ENCODE measurements at places on chromosomes 11 and 22.

DNA sequence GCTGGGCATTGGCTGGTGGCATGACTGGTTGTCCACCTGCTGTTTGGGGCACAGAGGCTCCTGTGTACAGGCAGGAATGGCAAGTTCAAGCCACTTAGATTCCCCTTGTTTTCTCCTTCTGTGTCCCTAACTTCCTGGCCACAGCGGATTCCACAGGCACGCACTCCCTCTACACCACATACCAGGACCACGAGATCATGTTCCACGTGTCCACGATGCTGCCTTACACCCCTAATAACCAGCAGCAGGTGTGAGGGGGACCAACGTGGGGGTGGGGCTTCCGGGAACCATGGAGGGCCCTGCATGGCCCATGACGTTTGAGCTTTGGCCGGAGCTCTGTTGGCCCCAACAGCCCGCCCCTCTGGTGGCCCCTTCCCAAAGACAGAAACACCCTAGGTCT, 7.8 kb downstream of the SIPA1 start:
- DNase-seq, result peak; percentile 37

DNA sequence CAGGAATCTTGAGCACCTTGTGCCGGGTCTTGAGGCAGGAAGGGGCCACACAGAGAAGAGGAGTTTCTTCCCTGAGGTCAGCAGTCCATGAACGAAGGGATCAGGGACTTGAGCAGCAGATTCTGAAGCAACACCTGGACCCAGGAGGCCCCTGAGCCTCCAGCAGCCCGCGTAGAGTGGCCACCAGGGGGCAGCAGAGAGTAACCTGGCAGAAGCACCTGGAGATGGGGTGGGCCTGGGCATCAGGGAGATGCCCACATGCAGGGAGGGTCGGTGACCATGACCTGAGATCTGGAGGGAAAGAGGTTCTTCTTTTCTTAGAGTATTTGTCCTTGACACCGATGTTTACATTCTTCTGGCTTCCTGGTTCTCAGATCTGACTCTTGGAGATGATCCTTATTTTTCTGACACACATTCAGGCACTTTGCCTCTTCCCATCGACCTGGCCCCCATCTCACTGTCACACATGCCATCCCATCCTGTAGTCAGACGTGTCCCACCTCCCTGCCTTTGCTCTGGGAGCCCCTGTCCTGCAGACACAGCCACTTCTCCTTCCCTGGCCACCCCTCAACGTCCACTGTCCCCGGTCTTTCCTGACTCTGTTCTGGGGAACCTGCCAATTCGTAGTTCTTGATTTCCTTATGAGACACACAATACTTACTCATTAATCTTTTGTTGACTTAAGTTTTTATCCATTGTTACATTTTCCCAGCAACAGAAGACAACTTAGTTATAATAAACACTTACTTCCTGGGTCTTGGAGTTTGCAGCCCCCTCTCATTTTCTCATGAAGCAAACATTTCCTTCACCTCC, 66.5 kb downstream of the GGTLC2 start:
- DNase-seq, result no peak

GRCh38 chr11:802693-803466, 2.2 kb downstream of the PIDD1 start:
- DNase-seq, result no peak

DNA sequence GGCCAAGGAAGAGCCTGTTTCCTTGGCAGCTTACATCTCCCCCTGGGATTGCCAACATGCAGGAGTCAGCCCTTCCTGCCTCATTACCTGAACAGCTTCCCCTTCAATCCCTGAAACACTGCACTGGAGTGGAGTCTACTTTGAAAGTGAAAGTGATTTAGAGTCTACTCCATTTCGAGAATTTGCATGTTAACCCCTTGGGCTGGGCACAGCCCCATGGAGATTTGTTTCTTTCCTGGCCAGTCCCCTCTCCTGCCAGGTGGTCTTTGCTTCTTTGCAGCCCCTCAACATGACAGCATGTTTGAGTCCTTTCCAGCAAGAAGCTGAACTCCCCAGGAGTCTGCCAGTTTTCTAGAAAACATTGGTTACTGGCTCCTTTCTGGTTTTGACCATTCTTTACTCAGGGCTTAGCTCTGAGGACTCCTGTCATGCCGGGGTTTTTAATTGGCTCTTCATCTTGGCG, 59.9 kb downstream of the TRAF6 start:
- DNase-seq, result no peak

- no peak for DNase-seq
Observed at GRCh38 chr22:37199760-37200108, 11.7 kb upstream of the C1QTNF6 start.

DNA sequence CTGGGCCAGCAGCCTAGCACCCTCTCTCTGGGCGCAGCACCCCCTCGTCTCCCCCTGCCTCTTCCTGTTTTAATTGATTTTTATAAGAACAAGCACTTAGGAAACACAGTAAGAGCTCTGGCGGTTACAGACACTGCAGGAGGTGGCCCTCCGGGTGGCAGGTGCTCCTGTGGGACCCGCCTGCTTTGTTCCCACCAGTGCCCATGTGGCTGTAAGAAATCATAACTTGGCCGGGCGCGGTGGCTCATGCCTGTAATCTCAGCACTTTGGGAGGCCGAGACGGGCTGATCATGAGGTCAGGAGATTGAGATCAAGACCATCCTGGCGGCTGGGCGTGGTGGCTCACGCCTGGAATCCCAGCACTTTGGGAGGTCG, 18.4 kb downstream of the TSPAN4 start:
- DNase-seq, result no peak

DNA sequence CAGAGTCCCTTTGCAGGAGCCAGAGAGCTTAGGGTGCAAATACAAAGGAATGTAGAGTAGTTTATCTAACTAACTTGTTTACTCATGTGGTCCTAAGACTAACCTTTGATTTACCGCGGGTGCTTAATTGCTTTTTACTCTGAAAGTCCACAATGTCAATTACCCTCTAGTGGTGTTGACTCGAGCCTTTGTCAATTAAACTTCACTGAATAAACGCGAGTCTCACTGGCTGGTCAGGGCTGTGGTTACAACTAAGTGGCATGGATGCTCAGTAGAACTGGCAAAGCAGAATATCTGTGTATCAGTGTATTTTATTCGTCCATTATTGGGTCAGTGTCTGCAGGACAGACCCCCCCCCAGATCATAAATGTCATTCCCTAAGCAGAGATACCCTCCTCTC, 181.7 kb downstream of the OR4C45 start:
- DNase-seq, result no peak
